ENCODE measurements at places on chromosomes 6 and 20.
A peak's percentile ranks its signal among the peaks of the same experiment; 100 is the strongest.

GRCh38 chr20:37282556-37282955 is 6.9 kb upstream of the MANBAL start:
- no peak for DNase-seq

DNA sequence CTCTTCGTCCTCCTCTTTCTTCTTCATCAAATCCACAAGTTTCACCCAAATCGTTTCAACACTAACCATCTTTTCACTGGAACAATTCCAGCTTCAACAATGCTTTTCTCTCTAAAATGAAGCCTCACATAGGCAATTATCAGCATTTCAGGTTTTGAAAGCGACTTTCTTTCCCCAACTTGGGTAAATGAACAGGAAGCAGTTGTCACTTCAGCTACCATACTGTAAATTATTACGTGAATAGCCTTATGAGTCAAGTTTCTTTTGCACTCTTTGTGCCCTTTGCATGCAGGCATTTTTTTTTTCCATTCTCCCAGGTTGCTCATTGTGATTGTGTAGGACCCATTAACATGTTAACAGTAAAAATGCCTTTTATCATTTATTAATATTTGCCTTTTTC is 121.7 kb upstream of the BTBD3 start:
- DNase-seq, result no peak

DNA sequence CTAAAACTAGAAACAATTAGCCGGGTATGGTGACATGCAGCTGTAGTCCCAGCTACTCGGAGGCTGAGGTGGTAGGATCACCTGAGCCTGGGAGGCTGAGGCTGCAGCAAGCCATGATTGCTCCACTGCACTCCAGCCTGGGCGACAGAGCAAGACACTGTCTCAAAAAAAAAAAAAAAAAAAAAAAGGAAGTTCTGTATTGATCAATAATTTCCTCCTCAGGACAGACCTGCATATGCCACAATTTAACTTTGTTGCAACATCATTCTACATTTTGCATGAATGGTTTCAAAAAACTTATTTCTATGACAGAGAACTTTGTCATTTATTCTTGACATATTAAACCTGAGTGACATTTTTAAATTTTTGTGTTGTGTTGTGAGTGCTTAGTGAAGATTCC is 5.5 kb downstream of the DNAJC5 start:
- DNase-seq, result no peak

GRCh38 chr6:147930745-147931144 is 411.9 kb upstream of the SASH1 start:
- no peak for DNase-seq

GRCh38 chr6:45438151-45438550 is 60.4 kb upstream of the SUPT3H start:
- no peak for DNase-seq

DNA sequence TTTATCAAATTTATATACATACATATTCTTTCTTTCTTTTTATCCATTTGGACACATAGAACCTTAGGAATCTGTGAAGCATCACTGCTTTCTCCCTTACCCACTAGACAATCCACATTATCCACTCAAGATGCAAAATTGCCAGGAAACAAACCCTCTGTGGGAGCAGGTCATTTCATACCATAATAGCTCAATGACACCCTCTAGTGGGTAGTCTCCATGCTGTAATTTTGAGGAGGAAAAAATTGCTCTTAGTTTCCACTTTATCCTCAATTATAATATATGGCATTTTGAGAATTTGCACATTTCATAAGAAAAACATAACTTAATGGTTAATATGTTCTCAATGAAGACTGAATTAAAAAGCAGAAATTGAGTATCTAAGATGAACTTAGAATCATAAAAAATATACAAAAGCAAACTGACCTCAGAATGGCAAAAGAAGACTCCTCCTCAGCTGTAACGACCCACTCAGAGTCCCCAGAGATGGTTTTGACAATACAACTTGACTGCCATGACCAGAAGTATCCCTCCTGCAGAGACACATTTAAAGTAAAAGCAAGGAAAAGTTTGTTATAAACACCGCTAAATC is 164.1 kb downstream of the FRK start:
- peak; percentile 25 for DNase-seq

DNA sequence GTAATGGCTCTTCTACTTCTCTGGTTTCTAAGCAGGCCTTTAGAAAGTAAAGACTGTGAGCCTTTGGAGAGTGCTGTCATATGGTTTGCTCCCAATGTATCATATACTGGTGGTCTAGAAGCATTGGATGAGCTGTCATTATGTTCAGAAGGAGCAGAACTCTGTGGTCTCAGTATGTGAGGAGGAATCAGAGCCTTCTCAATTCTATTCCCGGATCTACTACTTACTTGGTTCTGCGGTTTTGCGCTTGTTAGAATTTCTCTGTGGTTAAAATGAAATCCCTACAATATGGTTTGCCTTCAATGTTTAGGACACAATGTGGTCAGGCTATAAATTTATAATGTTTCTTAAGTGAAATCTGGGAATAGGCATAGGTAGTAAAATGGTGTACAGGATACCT is 64.6 kb downstream of the RWDD2A start:
- DNase-seq, result no peak

- DNase-seq, result no peak
Observed at GRCh38 chr20:31717478-31718201, 5.0 kb downstream of the BCL2L1 start.

GRCh38 chr20:56676001-56676400 is 46.9 kb downstream of the TFAP2C start:
- no peak for DNase-seq

DNA sequence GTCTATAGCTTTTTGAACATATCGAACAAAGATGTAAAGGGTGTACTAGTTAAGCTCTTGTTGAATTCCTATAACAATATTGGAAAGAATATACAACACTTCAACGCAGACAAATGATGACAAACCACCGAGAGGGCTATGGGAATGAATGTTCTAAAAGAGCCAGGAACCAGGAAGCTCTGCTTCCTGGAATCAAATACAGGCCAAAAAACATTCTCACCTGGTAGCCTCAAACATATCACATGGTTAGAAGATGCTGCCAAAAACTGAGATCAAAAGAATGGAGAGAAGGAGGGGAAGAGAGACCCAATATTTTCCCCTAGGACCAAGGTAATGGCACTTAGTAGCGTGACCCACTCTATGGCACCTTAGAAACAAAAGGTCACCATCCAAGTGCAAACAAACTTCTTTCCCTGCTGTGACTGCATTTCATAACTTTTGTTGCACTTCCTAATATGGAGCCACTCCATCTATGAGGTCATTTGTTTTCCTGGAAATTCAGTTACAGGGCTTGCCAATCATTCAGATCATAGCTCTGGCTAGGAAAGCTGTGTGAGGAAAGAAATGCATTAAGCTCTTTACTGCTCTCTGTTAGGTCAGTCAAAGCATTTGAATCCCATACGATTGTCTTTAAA is 199.2 kb upstream of the NT5E start:
- no peak for DNase-seq

GRCh38 chr6:106197441-106197840 is 111.3 kb downstream of the PRDM1 start:
- no peak for DNase-seq

GRCh38 chr20:49573900-49574416 is 6.0 kb upstream of the PTGIS start:
- no peak for DNase-seq
